ENCODE measurements at places on chromosomes 1 and 21.

- no peak for DNase-seq
These were observed 22.5 kb upstream of the SIKE1 start for GRCh38 chr1:114803001-114803400.

- no peak for DNase-seq
These were observed 110.9 kb upstream of the C1orf174 start for GRCh38 chr1:4010814-4011605.

DNA sequence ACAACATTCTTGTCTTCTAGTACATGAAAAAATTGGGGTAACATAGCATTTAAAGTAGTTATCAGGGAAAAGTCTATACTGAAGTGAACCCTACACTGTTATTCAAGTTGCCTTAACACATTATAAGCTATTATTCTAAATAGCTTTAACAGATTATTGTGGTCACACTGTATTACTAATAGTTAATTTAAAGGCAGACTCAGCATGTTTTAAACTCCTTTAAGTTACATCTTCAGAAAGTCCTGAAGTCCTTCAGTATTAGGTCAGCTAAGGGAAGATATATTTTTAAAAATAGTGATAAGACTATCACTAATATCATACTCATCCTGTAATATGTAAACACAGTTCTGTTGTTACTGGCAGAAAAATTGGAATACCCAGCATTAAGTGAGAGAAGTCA is 67.4 kb downstream of the GPR137B start:
- no peak for DNase-seq

DNA sequence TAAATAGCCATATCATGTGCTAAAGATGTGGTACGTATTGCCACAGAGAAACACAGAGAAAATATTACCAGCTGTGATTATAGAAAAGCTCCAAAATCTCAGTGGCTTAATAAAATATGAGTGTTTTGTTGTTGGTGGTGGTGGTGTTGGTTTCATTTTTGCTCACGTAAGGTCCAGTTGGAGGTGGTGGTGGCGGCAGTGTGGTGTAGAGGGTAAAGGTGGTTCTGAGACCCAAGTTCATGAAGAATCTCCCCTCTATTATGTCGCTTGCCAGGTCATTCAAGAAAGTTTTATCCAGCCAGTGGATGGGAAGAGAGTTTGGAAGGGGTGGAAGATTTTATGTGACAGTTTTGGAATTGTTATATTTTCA is 217.6 kb upstream of the SAMSN1 start:
- no peak for DNase-seq

DNA sequence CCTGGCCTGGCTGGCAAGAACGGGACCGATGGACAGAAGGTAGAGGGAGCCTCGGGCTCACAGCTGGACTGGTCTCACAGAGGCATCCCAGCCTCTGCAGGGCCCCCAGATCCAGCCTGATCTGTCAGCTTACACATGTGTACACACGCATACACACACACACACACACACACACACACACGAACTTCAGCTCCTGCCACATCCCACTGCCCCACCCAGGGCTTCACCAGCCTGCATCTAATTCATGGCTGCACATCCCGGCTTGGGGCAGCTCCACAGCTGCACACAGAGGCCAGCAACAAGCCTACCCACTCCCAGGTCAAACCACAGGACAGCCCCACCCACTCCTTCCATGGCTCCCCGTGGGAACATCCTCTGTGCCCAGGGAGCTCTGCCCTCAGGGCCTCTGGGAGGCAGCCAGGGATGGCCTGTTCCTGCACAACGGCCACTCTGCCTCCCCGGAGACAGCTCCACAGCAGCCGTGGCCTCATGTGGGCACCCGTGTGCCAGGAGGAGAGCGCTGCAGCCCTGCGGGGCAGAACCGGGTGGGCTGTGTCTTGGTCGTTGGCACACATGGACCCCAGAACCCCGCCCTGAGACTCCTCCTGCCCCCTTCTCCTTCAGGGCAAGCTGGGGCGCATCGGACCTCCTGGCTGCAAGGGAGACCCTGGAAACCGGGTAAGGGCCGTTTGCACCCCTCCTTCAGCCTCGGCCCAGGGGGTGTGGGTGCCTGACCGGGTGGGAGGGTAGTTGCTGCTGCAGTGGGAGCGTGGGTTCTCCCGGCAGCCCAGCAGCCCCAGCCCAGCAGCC is 19.1 kb downstream of the COL6A2 start:
- no peak for DNase-seq

DNA sequence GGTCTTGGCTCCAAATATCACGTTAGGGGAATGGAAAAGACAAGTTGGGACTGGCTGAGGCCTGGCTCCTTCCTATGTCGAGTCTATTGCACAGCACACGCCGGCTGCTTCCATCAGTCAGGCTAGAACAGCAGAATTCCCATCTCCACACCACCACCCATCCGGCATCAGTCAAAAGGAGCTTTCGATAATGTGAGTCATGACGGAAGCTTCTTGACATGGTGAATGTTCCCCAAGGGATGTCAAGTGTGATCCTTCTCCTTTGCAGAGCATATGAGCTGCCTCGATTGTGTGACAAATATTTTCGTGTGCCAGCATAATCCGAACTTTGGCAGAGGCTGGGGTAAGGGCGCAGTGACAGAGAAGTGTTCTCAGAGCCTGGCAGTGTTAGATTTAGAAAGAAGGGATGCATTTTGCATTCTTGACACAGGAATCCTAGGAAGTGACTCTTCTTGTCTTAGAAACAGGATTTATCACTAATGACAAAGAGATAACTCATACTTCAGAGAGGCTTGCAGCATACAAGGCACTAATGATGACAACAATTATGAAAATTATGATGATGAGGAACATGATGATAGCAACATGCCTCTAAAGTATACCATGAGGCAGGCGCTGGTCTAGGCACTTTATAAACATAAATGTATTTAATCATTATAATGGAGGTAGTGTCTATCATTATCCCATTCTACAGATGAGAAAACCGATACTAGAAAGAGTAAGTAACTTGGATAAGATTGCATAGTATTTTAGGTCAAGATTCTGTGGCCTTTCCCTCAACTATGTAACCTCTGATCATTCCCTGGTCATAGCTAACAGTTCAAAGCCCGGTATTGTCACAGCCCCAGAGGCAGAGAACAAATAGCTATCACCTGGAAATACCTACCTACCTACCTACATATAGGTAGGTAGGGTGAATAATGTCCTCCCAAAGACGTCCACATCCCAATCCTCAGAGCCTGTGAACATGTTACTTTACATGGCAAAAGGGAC is 135.0 kb downstream of the KCNJ6 start:
- no peak for DNase-seq

- DNase-seq, result no peak
These were observed 17.6 kb downstream of the COQ8A start for GRCh38 chr1:226957714-226958113.

DNA sequence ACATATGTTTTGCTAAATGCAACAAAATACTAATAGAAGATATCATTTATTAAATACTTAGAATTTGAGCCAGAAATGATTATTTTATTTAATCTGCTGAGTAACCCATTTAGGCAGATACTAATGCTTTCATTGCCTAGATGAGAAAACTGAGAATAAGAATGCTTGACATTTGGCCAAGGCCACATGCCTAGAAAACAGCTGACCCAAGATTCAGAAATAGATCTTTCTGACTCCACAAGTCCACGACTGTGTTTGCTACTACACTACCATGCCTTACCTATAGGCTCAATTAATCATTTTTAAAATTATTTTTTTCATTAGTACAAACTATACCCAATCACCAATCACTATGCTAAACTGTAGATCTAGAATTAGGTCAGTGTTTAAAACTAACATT is 129.7 kb downstream of the ATP1B1 start:
- no peak for DNase-seq

DNA sequence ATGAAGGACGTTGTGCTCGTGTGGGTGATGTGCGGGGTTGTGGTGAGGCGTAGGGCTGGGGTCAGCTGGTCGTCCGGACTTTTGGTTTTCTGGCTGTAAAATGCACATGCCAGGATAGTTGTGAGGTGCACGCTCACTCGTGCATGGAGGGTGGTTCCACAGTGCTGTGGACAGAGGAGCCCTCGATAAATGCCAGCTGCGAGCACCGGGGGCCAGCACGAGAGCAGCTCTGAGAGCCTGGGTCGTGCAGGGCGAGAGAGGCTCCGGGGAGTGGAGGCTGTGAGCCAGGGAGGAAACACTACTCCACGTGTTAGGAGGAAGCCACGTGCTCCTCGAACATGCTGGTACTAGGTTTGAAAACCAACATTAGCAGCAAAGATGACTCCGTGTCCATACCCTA is 39.4 kb downstream of the COL18A1 start:
- DNase-seq, result no peak

GRCh38 chr1:217253985-217254384 is 376.9 kb downstream of the GPATCH2 start:
- no peak for DNase-seq

DNA sequence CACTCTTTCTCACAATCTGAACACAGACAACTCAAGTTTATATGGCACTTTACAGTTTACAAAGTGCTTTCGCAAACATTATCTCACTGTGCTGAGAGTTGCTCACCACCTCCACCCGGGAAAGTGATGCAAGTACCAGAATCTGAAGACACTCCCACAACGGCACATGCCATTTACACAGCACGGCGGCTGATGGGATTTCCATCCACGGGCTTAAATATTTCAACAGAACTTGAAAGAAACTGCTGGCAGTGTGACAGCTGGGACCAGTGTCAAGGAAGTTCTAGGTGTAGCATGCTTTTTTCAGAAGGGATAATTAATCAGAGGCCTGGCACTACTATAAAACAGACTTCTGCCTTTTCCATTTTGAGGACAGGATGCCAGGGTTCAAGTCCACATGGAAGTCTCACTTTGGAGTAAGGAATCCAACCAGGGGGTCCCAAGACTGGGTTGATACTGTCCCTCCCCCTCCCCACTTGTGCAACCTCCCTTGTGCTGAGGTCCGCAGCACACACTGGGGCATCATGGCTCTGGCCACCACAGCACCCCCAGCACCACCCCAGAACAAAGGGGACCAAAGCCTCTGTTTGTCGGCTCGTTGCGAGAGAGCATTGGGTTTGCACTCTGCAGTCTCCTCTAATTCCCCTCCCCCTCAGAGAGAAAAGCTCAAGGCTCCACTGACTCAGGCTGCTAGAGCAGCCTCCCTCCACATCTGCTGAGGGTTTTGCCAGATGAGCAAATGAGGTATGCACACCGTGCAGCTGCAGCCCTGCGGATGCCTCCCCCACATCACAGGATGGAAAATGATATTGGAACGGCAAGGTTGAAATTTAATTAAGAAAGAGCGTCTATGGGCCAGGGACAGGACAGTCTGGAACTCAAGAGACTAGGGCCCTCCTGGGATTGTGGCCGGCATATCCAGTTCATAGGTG is 154.9 kb downstream of the TGFBR3 start:
- DNase-seq, result no peak

GRCh38 chr21:44527983-44528633 is 11.9 kb downstream of the KRTAP10-1 start:
- DNase-seq, result no peak

- DNase-seq, result no peak
These were observed 697 bp downstream of the AGO3 start for GRCh38 chr1:35931446-35932157.

GRCh38 chr1:150092180-150092791 is 24.7 kb downstream of the VPS45 start:
- DNase-seq, result no peak

GRCh38 chr1:207454046-207454964 is at the start of gene CR2:
TSS of gene CR2 (plus strand) at chr1:207454328. CDS start at chr1:207454419, 91 bp downstream.
- DNase-seq, result no peak

DNA sequence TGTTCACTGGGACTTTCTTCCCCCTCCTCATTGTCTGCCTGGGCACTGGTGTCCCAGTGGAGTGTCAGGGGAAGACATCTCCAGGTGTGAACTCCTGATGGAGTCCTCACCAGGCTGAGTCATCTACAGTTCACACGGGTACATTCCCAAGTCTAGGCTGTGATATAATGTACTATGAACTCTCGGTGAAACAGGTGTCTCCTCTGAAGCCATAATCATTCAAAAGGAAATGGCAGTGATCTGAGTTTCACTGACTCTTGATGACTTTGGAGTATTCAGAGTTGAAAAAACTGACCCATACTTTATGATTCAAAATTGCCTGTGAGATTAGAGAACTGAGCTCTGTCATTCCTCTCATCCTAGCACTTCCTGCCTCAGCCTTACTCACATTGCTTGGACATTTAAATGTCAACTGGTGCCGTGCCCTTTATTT is 9.1 kb downstream of the LAMC2 start:
- DNase-seq, result no peak

DNA sequence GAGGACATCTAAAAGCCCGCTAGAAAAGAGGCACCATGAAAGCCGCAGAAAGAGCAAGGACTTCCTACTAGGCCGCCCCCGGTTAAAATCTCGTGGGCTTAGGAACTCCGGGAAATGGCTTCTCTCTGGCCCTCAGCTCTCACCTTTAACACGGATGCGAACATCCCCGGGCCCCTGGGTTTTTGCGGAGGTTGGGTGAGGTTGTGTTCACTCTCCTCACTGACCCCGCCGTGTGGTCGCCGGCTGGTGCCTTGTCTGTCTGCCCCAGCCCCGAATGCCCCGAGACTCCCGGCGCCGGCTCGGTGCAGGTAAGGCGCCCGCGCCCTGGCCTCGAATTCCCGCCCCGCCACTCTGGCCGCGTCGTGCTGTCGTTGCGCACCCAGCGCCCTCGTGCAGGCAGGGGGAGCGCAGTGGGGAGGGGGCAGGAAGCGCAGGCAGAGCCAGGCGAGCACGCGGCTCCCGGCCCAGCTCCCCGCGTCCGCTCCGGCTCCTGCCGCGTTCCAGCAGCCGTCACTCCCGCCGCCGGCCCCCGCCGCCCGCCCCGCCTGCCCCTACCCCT is at the start of gene SHISAL2A:
SHISAL2A (plus strand) TSS at position 437 of the 559 bp plus-strand sequence. CDS start 326 bp downstream, outside the sequence.
- DNase-seq, result no peak

DNA sequence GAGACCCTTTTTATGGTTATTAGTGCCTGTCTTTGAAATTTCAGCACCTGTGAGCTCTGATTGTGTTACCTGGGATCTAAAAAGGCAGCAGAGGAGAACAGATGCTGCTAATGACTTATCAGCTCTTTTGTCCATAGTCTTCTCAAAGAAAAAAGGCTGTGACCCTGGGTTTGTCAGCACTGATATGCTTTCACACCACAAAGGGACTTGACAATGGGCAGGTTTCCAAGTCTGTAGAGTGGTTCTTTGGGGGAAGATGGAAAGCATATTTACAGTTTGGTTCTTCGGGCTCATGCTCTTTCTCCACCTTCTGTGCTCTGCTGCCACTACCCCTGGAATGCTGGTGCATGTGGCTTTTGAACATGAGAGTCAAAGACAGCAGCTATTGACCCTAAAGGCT is 32.0 kb downstream of the DNAJC6 start:
- DNase-seq, result no peak

- no peak for DNase-seq
These were observed 1.4 kb downstream of the TPM3 start for GRCh38 chr1:154190550-154190949.

- DNase-seq, result no peak
These were observed 50.5 kb downstream of the VANGL1 start for GRCh38 chr1:115692224-115692623.
